ENCODE measurements at places on chromosomes 4 and X. TPM values are rescaled to one million over a fixed set of nuclear protein-coding genes. Genes with fewer than 3 reads are reported as not detected.
A peak's percentile ranks its signal among the peaks of the same experiment; 100 is the strongest.

KCND1 gene
- 2.9 TPM for polyA plus RNA-seq

MAGEA2 gene
- not detected for polyA plus RNA-seq

PRRG3 gene
- polyA plus RNA-seq, result 9.9 TPM

ASB9 gene
- polyA plus RNA-seq, result 13.7 TPM

GRCh38 chr4:184477201-184477999 lies 3.0 kb upstream of the IRF2 start:
- DNase-seq, result no peak

- peak; percentile 31 for DNase-seq
Measured at GRCh38 chrX:24241822-24242648, 71.8 kb downstream of the SUPT20HL2 start.
